Substantia nigra (tissue), 51 donors: ENCODE measurements at places on chromosomes 16 and 17.

DNA sequence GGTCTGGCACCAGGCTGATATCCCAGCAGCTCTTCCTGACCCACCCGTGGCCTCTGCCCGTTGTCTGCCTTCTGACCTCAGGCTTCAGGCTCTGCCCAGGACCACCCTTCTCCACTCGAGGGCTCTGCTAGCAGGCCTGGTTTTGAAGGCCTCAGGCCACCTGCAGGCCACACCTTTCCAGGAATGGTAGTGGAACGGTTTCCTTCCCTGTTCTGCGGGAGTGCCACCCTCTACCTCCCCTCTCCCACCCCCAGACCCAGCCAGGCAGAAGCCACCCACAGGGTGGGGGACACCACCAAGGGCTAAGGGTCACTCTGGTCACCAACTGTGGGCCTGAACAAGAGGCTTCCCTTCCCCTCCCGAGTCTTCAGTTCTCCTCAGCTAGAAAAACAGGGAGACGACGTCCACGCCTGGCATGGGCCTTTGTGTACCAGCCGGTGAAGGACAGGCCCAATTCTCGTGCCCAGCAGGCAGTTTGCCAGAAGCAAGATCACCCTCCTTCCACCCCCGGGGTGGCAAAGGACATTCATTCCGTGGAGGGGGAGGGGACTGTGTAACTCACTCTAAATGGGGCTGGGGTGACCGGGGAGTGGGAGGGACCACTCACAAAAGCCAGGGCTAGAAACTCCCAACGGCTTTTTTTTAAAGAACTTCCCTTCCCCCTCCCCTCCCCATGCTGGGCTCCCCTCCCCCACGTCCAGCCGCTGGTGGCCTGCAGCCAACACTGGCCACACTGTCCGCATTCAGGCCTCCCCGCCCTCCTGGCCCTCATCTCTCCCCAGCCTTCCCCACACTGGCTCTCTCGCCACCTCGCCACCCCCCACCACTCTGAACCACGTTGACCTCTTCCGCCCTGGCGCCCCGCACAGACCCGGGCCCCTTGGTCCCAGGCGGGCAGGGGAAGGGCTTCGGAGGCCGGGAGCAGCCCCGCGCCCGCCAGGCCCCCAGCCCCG, 7.7 kb downstream of the CBX4 start:
- peak; percentile 83 for DNase-seq

GRCh38 chr17:53133876-53134275, 688.9 kb upstream of the KIF2B start:
- no peak for DNase-seq

DNA sequence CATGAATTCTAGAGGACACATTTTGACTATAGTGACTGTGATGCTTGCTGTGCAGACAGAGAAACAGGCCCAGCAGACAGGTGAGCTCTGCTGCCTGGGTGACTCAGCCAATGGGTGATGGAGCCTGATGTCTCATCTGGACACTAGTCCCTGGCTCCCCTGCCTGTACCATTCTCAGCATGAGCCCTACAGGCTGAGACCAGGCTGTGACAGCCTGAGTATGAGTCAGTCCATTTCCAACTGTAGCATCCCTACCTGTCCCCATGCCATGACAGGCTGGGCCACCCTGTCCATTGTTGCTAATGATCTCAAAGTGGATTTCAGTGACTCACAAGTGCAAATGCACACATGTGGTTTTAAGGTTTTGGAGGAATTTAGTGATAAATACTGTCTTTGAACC, 102.5 kb upstream of the EEF2KMT start:
- no peak for DNase-seq

DNA sequence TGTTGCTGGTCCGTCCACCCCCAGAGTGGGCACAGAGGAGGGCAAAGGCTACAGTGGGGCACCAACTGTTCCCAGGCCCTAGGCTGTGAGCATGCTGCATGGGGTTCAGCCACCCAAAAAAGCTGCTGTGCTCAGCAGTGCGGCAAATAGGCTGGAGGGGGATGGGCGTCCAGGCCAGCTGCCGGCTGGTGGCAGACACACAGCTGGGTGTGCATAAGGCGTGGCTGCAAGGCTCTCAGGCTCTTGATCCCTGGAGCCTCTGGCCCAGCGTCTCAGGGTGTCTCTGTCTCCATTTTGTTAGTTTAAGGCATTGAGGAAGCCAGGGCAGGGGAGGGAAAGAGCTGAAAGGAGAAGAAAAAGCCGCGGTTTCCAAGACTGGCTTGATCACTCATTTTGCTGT, 8.8 kb downstream of the RPL19 start:
- DNase-seq = no peak

GRCh38 chr16:17566075-17566474, 95.3 kb upstream of the XYLT1 start:
- DNase-seq = no peak

GRCh38 chr16:10787304-10787703, 31.3 kb downstream of the TVP23A start:
- DNase-seq = no peak

DNA sequence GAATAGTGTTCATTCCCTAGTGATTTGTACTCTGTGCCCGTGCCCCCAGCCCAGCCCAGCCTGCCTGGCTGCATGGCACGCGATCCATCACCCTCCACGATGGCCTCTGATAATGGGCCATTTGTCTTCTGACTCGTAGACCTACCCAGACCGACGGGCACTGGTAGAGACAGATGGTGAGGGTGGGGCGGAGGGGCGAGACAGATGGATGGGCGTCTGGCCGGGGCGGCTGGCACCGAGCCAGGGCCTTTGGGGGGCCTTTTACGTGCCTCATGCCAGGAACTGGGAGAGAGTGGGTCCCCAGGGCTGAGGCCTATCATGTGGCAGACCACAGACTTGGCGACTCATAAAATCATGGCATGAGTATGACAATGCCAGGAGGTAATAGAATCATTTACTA, 25.4 kb downstream of the CRHR1 start:
- DNase-seq = no peak

DNA sequence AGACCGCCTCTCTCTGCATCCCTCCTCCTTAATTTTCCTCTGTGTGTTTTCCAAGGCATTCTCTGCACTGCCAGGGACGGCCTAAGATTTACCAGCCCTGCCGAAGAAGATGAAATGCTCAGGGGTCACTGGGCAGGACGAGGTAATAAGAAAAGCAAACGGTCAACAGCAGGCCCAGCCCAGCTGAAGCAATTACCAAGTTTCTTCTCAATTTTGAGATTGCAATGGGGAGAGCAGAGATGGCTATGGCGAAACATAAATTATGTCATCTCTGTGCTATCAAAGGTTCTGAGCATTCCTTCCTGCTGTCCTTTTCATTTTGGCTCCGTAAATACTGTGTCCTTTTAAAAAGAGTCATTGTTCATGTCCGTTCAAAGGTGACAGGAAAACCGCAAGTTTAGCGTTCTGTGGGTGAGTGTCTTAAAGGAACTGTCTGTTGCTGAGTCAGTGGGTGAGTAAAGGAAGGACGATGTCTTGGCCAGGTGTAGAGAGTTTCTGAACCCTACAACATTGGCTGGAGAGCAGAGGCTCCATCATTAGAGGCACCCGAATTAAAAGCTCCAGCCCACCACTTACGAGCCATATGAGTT, 753.9 kb upstream of the EEF2KMT start:
- no peak for DNase-seq

DNA sequence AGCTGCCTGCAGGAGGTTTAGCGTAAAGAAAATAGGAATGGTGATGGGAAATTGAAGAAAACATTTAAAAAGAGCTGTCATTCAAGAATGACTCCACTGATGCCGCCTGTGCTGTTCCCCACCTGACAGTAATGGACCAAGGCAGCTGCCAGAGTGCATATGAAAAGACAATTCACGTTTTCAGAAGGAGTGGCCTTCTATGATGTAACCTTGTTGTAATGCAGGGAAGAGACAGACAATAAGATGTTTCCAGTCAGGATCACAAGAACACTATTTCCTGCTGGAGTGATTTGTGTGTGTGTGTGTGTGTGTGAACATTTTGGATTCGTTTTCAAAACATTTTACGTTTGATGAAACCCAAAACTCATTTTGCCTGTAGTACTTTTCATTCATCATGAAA, 203.7 kb downstream of the LGALS9B start:
- DNase-seq = no peak

- no peak for DNase-seq
These were observed 17.5 kb downstream of the CIBAR2 start for GRCh38 chr16:85094812-85095211.
